ENCODE measurements at places on chromosomes 7 and 10.

GRCh38 chr10:72158176-72158575 is 57.6 kb upstream of the ANAPC16 start:
- DNase-seq, result no peak

DNA sequence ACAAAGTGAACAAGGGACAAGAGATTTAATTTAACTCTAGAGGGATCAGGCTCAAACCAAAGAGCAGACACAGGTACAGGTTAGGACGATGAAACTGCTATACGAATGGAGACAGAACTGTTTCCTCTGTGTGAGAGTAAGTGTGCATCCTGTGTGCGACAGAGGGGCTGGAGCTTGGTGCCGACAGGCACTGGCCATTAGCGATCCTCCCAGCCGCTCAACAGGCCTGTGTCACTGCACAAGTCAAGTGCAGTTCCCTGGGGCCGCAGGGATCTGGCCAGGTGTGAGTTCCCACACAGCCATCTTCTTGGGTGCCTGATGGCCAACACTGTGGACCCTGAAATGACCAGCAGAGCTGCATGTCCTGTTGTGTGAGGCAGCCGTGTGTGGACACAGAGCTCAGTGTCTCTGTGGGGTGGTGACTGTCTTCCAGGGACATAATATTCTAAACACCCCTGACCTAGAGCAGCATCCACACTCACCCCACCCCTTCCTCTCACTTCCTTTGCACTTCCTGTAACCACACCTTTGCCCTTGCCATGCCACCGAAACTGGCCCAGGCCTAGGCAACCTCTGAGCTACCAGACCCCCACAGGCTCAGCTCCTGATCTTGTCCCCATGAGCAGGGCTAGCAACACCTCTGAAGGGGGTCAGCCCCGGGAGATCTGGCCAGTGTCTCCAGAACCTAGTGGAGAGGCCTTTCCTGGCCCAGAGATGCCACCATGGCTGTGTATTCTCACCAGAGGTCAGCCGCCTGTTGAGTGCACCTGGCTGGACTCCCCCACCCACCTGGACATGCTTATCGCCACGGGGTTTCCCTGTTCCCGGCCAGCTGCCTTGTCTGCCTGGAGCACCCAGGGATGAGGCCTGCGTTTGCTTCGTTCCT is 11.7 kb upstream of the TBRG4 start:
- DNase-seq, result no peak

- DNase-seq, result no peak
Measured at GRCh38 chr7:40765639-40766038, 630.8 kb downstream of the SUGCT start.

DNA sequence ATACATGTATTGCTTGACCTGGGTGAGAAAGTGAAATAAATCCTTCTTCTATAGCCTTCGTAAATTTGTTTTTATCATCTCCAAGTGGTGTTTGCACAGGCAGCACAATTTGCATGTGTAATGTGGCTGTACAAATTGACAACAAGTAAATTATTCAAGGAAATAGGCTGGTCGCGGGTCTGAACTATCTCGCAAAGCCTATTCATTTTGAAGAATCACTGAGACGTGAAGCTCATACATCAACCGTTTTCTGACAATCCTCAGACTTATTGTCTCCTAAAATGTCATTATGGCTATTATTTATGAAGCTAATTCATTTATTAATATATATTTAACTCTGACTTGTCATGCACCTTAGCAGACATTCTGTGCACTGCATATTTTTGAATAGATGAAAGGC is 16.2 kb upstream of the FAM204A start:
- DNase-seq, result no peak

- peak; percentile 81 for DNase-seq
Measured at GRCh38 chr10:114375047-114375446, 29.3 kb downstream of the AFAP1L2 start.

DNA sequence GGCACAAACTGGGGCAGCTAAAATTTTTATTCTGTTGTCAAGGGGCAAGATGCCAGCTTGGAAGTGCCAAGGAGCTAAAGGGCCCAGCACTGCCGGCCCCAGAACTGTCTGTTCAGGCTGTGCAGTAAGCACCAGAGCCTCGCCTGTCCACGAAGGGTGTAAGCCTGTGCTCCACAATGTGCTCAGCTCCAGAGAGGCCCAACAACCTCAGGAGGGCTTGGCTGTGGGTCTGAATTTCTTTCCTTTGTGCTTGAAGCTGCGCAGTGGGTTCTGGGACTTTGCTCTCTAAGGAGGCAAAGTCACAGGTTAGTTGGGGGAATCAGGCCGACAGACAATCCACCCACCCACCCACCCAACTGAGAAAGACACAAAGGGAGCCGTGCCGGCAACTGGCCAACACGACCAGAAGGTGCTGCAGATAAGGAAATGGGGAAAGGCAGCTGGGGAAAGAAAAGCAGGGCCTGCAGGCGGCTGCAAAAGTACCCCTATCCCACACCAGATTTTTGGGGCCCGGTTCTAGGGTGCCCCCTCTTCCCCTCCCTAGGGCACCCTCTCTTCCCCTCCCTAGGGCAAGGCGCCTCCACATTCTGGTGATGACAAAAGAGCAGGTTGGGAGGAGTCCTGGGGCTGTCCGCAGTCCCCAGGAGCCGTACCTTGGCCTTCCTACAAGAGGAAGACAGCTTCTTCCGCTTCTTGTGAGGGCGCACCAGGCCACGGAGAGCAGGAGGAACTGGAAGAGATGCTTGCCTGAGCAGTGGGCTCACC is 7.7 kb downstream of the DDX56 start:
- no peak for DNase-seq

- DNase-seq, result no peak
Measured at GRCh38 chr10:80491251-80492102, 37.4 kb downstream of the TSPAN14 start.

GRCh38 chr7:140639366-140640053 is 1.1 kb downstream of the DENND2A start:
- peak; percentile 90 for DNase-seq

DNA sequence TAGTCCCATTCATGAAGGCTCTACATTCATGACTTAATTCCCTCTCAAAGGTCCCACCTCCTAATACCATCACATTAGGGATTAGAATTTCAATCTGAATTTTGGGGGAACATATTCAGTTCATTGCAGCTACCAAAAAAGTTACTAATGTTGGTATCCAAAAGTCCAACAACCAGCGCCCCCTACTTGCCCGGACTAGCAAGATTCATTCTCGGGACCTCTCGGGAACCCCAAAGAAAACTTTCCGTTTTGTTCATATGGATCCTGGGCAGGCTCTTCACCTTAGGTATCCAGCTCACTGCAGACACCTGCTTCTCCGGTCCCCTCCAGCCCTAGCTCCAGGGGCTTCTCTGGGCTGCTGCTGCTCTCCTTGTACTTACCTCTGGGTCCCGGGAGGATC is 8.9 kb upstream of the GRK5 start:
- no peak for DNase-seq

DNA sequence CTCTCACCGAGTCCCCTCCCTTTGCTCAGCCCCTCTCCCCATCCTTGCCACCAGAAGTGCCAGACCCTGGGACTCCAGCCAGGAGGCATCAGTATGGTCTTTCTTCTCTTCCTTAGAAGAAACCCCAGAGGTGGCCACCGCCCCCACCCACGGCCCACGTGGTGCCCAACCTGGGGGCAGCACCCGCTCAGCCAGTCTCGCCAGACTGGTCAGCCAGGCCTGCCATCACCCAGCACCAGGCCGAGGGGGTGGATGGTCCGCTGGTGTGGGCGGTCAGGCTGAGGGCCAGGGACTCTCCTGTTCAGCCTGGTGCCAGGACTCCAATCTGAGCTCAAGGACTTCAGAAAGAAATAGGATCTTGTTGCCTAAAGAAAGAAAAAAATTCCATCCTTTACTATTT is 5.8 kb upstream of the CLDN4 start:
- no peak for DNase-seq

GRCh38 chr7:77393954-77394353 is 22.2 kb downstream of the GSAP start:
- DNase-seq, result no peak

GRCh38 chr10:54139819-54140428 is 661.1 kb downstream of the PCDH15 start:
- no peak for DNase-seq

- no peak for DNase-seq
Measured at GRCh38 chr7:590731-591551, 71.3 kb upstream of the PDGFA start.

GRCh38 chr7:156928406-156928747 is 21.1 kb upstream of the NOM1 start:
- no peak for DNase-seq

DNA sequence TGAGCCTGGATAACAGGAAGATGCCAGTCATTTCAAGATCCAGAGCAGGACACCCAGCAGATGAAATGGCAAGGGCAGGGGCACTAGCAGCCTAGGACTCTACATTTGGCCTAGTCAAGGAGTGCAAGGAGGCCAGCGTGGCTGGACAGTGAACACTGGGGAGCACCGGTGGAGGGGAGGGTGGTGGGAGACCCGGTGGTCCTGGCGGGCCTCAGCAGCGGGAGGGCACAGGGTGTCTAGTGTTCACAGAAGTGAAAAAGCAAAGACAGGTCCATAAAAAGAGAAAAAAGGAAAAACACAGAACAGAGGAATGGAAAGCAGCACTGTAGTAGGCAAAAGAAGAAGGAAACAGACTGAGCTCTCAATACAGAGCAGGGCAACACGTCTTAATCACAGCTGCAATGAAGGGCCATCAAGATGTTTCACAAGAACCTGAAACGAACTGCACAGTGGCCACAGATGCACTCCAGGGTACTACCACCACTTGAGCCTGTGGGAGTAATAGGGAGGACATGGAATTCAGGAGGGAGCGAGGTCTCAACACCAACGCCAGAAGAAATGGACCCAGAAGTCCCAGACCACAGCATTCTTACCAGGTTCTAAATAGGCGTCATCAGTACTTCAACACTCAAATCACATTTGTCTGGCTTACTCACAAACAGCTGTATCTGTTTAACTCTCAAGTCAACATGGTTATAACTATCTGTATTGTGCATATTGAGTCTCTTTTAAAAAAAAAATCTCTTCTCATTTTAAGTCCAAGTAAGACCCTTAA is 573.7 kb downstream of the PARD3 start:
- no peak for DNase-seq

GRCh38 chr7:102310414-102310815 is 23.7 kb downstream of the SH2B2 start:
- DNase-seq, result no peak

- DNase-seq, result no peak
Measured at GRCh38 chr7:45978731-45979211, 57.7 kb upstream of the IGFBP3 start.

GRCh38 chr7:155097338-155097737 is 27.2 kb downstream of the HTR5A start:
- no peak for DNase-seq

- DNase-seq, result peak; percentile 1
Measured at GRCh38 chr10:95976362-95977229, 66.8 kb upstream of the CCNJ start.

GRCh38 chr7:104252409-104253134 is 44.8 kb upstream of the ORC5 start:
- DNase-seq, result peak; percentile 7

DNA sequence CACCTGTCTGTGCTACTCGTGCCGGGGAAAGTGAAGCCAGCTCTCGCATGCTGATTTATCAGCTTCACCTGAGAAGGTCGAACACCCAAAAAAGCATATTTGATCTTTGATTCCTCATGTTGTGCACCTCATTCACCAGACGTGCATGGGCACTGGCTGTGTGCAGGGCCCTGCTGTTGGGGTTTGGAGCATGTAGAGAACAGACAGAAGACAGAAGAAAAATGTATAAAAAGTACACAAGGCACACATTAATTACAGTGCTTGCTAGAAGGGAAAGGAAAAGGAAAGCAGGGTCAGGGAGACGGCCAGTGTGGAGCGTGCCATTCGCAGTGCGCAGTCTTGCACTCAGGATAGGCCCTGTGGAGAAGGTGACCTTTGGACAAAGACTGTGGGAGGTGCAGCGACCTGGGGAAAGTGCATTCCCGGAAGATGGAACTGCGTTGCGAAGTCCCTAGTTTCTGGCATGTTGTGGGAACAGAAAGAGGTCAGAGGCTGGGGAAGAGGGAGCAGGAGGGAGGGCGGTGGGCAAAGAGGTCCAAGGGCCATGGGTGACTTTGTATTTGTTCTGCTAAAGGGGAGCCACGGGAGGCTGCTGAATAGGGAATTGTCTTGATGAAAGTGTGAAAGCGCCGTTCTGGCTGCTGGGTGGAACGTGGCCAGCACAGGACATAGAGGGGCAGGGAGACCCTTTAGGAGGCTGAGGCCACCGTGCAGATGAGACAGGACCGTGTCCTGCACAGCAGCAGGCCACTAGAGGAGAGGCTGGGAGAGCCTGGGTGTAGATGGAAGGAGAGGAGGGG is 232.8 kb downstream of the GLRX3 start:
- no peak for DNase-seq

GRCh38 chr7:29396563-29396962 is 167.1 kb upstream of the PRR15 start:
- no peak for DNase-seq

GRCh38 chr10:17533731-17534130 is 79.3 kb upstream of the ST8SIA6 start:
- DNase-seq, result peak; percentile 11

DNA sequence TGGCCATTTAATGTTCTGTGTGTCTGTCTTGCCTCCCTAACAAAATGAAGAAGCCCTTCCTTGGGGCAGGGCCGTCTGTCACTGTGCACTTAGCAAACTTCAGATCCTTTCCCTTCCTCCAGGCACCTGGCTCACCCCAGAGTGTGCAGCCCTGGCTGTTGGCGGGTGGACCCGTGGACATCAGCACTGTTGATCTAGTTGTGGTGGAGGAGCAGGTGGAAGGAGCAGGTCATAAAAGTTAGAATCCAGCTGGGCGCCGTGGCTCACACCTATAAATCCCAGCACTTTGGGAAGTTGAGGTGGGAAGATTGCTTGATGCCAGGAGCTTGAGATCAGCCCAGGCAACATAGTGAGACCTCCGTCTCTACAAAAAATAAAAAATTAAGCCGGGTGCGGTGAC is 12.7 kb downstream of the RAB19 start:
- DNase-seq, result no peak

GRCh38 chr7:103660455-103661371 is 214.7 kb upstream of the SLC26A5 start:
- DNase-seq, result no peak

DNA sequence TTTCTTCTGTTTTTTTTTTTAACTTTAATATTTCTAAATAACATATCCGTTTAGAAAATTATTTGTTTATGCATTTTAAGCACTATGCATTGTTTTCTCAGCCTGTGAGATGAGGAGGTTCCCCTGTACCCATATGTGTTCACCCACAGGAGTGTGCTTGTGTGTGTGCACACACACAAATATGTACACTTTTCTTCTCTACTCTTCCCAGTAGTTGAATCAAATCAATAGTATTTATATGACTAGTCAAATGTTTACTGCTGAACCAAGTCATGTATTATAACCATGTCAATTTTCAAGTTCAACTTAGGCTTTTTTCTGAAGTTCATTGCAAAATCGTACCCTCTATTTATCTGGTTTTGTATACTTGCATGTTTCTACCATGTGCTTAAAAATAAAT is 37.3 kb downstream of the HDAC9 start:
- no peak for DNase-seq
